ENCODE measurements at places on chromosomes 4 and X. TPM values are rescaled to one million over a fixed set of nuclear protein-coding genes. Genes with fewer than 3 reads are reported as not detected.

Gene FAM13A
- 31.1 TPM for polyA plus RNA-seq

Gene ADRA2C
- not detected for polyA plus RNA-seq

Gene C4orf50
- polyA plus RNA-seq = 0.83 TPM

Gene GAGE12E
- not detected for polyA plus RNA-seq

Gene BCORL1
- 0.24 TPM for polyA plus RNA-seq

Gene RHOXF2B
- polyA plus RNA-seq = 0.36 TPM

Gene MCTS1
- 203 TPM for polyA plus RNA-seq

All from Purkinje cell (primary cell).